Femur (tissue), 1 donor: ENCODE measurements at places on chromosomes 3 and 15.

GRCh38 chr3:12803371-12803770 lies 6.9 kb downstream of the CAND2 start:
- DNase-seq, result no peak

DNA sequence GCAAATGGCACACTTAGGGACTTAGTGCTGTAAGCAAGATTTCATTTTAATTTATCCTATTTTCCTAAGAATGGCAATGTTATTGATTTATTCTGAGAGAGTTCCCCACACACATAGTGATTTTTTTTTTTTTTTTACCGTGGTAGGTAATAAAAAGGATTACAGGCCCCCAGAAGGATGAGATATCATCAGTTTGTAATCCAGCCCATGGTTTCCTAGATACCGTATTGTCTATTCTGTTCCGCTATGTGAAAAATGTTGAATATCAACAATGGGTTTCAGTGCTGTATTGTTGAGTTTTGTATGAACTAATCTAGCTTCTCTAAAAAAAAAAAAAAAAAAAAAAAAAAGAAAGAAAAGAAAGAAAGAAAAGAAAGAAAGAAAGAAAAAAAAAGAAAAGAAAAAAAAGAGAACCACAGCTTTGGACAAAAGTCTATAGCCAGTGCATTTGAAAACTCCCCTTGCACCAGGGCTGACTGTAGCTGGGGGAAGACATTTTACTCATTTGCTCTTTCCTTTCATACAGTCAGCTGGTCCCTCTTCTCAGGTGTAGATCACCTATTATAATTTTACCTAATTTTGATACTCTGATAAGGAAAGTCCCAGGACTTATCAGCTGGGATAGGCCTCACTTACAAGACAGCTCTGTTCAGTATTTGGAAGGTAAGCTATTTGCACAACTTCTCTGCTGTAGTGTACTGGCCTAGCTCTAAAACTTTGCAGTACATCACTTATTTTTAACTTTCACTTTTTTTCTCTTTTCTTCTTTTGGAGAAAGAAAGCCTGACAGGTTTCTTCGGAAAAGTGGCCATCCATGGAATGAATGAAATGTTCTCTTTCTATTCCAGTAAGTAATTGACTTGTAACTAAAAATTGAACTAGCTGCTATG lies 101.4 kb upstream of the SOX2 start:
- DNase-seq, result no peak

DNA sequence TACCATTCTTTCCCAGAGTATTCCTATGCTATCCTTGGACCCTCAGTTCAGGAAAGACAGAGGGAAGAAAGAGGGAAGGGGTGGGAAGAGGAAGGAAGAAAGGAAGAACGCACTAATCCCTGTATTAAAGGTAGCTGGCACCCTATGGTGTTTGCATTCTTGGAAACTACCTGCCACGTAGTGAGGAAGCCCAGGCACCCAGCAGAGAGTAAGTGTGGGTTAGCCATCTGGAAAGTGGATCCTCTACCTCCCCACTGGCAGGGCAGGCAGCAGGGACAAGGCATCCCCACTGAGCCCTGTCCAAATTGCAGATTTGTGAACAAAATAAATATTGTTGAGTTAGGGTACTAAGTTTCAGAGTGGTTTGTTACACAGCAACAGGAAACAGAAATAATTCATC lies 8.8 kb downstream of the RBP1 start:
- DNase-seq, result no peak

GRCh38 chr15:43239732-43240491 lies 19.1 kb upstream of the EPB42 start:
- no peak for DNase-seq

DNA sequence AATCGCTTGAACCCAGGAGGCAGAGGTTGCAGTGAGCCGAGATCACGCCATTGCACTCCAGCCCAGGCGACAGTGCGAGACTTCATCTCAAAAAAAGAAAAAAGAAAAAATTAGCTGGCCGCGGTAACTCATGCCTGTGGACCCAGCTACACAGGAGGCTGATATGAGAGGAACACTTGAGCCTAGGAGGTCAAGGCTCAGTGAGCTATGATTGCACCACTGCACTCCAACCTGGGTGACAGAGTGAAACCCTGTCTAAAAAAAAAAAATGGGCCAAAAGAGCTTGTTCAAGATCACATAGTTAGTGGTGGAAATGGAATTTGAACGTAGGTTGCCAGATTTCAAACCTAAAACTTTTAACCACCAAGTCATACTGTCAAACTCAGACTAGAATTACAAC lies 46.2 kb upstream of the PPP4R2 start:
- no peak for DNase-seq

GRCh38 chr15:79091204-79091867 lies 756 bp upstream of the RASGRF1 start:
- peak; percentile 15 for DNase-seq

GRCh38 chr3:111924283-111924682 lies 54.5 kb upstream of the ABHD10 start:
- DNase-seq, result peak; percentile 86

DNA sequence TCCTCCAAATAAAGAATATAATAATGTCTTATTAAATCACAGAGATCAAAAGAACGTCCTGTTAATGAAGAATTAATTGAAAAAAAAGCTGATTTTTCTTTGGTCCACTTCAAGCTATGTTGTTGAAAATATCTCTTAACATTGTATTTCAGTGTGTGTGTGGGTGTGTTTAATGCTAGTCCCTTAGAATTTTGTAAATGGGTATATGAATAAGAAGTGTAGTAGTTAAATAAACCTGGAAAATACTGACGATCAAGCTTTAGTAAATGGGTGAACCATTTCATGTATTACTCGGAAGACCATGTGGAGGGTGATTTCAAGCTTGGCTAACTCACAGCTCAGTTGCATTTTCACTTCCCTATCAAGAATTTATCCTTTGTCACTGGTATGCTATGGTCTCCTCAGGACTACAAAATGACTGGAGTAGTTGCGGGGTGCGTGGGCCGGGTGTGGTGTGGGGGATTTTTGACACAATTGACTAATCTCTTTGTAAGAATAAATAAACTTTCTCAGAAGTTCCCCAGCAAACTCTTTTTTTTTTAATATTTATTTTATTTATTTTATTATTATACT lies 586.4 kb downstream of the GRM7 start:
- no peak for DNase-seq

- no peak for DNase-seq
Measured at GRCh38 chr15:58775402-58775801, 4.3 kb downstream of the MINDY2 start.
